Stimulated activated CD4-positive, alpha-beta T cell treated with anti-CD3 and anti-CD28 coated beads, Interleukin-12 subunit alpha, Interleukin-12 subunit beta, amount 100 ng/mL, for 24 hours (primary cell): ENCODE measurements at places on chromosomes 1 and 21.

DNA sequence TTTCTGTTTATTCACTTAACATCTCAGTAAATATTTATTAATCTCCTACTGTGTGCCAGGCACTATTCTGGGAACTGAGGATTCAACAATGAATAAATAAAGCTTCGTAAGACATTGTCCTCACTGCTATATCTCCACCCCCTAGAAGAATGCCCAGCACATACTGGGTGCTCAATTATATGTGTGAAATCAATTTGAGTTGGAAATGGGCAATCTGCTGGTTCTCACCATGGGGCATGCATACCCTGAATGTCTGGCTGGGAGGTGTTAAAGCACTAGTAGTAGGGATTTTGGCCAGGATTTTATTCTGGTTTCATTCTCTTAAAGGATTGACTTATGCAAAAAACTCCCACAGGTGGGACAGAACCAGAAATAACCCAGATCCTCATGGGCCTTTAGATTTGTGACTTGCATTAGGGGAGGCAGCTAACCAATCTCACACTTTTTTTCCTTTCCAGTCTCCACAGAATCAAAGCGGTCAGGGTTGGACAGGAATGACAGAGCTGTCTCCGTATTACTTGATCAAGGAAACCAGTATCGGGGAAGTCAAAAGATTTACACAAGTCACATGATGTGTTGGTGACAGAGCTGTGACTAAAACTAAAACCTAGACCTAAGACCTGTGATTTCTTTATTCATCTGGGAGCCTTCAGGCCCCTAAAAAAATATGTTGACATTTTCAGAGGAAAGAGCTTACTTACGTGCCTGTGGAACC is 12.8 kb downstream of the GFI1 start:
- DNase-seq, result no peak

- no peak for DNase-seq
Measured at GRCh38 chr1:61812916-61813315, 70.6 kb downstream of the PATJ start.

- DNase-seq, result no peak
Measured at GRCh38 chr1:207282058-207282457, 39.4 kb upstream of the CD55 start.

- no peak for DNase-seq
Measured at GRCh38 chr1:110928904-110929303, 34.8 kb downstream of the LRIF1 start.

GRCh38 chr1:185406006-185406690 is 89.1 kb upstream of the IVNS1ABP start:
- DNase-seq, result no peak

DNA sequence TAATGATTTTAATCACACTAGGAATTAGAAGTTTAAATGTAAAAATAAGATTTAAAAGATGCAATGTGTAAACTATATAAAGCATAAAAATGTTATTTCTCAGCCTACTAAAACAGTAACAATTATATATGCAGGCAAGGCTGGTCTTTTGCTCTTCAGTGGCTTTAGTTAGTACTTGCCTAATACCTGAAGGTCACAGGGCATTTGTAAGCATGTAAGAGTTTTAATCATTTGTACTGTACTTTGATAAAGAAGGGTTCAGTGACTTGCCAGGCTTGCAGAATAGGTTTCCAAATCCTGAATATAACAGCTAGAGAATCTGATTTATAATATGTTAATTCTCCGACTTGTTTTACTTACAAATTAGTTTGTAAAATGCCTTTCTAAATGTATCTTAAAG is 256.5 kb downstream of the GPR52 start:
- DNase-seq, result no peak

- no peak for DNase-seq
Measured at GRCh38 chr21:37792046-37792445, 124.2 kb downstream of the KCNJ6 start.

DNA sequence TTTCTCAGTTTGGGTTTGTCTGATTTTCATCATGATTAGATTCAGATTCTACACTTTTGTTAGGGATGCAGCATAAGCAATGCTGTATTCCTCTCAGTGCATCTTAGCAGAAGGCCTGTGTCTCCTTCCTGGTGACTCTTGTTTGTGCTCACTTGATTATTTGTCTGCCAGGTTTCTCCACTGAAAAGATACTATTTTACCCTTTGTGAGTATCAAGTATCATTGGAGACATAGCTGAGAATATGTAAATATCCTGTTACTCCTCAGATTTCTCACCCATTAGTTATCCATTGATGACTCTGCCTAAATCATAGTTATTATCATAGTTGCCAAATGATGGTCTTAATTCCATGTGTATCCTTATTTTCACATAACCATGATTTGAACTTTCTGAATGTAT is 148.5 kb downstream of the POU2F1 start:
- DNase-seq, result no peak

DNA sequence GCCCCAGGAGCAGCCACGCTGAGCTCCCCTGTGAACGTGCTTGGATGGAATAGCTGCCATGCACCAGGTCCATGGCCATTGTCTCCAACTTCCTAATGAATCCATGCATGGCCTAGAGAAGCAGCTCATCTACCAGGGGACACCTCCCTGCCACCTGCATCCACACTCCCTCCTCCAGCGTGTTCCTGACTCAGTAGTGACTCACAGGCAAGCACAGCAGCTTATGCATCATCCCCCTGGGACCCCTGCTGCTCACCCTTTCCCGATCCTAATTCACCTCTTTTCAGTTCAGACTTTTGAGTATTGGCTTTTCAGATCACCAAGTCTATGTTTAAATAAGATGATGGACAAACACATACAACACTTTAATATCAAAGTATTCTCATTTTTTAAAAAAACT is 39.9 kb upstream of the TADA1 start:
- no peak for DNase-seq

DNA sequence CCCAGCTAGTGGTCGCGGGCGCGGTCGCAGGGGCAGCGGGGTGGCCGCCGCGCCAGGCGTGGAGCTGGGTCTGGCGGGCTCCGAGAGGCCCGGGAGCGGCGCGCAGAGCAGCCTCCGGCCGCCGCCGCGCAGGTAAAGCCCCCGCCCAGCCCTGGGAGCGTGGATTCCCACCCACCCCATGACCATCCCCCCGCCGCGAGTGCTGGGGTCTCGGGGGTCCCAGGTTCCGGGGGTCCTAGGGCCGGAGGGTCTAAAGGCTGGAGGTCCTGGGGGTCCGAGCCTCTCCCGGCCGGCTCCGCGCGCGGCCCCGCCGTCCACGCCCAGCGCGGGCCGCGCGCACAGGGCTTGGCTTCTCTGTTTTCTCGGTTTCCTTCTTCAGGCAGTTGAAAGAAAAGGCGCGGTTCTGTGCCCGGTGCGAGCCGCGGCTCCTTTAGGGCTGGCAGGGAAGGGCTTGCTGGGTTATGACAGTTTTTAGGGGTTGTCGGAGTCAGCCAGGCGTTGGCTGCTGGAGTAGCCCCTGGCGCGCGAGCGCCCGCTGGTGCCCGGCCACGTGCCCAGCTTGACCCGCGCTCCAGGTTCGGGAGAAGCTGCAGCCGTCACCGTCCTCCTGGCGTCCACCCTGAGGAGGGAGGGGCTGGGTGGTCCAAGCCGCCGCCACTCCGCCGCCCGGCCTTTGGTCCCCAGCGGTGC is 359 bp downstream of the LRRC3 start:
- DNase-seq, result no peak

DNA sequence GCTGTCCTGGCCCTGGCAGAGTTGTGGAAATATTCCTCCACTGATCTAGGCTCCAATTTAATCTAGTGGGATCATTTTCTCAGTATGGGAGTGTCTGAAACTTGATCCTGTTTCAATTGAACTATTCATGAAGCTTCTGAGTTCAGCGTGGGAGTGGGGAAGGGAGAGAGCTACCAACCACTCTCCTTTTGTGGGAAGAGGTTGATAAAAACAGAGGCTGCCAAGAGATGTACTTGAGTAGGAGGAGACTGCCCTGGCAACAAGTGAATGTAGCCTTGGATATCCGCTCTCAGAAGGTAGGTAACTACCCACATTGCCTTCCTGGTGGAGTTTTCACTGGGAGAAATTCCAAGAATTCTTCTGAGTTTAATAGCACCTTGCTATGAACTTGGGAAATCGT is at the start of gene CTXND2:
CTXND2 (plus strand) TSS at position 119 of the 400 bp plus-strand sequence. CDS start 25,179 bp downstream, outside the sequence.
- no peak for DNase-seq

DNA sequence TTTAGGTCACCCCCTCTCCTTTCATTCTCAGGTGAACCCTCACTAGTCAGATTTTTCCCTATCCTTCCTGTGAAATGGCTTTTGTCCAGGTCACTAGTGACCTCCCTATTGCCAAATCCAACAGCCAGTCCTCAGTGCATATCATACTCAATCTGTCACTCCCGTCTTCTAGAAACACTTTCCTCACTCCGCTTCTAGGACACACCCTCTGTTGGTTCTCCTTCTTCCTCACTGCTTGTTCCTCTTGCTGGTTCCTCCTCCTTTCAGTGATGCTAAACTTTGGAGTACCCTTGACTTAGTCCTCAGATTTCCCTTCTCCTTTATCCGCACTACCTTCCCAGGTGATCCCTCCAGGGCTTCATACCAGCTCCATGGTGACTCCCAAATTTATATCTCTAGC is 94.3 kb downstream of the RNF220 start:
- no peak for DNase-seq

GRCh38 chr1:223717695-223718363 is 5.5 kb downstream of the CAPN2 start:
- DNase-seq, result no peak

DNA sequence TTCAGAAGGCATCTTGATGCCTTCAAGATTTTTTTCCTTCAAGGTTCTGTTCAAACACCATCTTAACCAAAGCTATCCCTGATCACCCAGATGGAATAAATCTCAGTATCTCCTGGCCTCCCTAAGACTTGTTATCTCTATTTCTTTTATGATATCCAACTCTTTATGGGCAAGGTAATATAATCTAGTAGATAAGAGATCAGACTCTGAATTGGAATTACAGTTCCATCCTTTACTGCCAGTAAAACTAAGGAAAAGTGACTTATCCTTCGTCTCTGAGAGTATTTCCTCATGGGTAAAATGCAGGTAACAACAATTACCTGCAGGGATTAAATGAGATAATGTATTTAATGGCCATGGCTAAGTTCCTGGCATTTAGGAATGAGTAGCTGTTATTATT is 445.0 kb upstream of the DAB1 start:
- DNase-seq, result no peak

GRCh38 chr1:167447521-167448136 is 70.7 kb downstream of the CD247 start:
- DNase-seq, result peak; percentile 59

- no peak for DNase-seq
Measured at GRCh38 chr1:192887426-192887825, 78.6 kb downstream of the RGS2 start.

- no peak for DNase-seq
Measured at GRCh38 chr21:46393451-46393940, 65.2 kb upstream of the DIP2A start.

DNA sequence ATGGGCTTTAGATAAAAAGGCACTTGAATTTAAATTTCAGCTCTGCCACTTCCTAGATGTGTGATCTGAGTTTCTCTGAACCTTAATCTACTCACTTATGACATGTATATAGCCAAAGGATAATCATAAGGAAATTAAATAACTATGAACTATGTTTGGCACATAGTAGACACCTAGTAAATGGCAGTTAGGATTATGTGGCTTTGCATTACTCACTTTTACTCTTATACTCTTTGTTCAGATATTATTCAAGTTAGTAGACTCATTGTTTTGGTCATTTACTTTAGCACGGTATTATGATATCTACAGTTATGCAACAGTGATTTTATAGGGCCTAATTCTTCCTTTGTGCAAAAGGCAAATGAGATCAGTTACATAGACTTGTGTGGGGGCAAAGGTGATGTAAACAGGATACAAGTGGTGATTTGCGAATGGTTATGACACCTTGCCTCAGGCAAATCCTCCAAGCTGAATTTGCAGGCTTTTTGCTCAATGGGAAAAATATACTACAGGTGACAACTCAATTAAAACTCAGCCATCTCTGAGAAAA is 297.2 kb upstream of the PBX1 start:
- no peak for DNase-seq

- no peak for DNase-seq
Measured at GRCh38 chr1:31297277-31298247, 730 bp downstream of the ZCCHC17 start.

DNA sequence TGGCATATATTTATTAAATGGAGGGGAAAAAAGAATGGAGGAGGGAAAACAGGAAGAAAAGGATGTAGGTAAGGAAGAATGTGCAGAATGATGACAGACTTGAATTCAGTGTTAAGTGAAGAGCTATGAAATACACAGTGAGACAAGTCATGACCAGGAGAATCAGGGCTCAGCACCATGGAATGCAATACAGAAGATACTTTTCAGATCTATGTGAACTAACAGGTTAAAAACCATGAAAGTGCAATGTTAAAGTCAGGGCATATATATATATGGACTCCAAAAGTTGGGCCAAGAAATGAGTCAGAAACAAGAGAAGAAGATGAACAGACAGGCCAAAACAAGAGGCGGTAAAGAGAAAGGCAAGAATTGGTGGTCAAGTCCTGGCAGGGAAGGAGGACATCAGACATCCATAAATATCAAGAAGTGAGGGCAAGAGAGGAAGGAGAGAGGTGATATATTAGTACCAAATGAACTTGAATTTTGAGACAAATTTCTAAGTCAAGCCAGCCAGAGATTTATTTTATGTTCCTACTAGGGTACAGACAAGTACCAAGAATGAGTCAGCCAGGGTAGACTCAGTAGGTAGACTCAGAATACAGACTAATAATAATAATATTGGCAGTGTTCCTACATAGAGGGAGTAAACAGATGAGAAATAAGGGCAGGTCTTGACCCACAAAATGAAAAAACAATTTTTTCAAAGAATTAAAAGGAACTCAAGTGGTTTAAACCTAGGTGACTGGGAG is 39.5 kb upstream of the MCOLN3 start:
- DNase-seq, result no peak
